ENCODE measurements at places on chromosomes 2 and 18.
A peak's percentile ranks its signal among the peaks of the same experiment; 100 is the strongest.

DNA sequence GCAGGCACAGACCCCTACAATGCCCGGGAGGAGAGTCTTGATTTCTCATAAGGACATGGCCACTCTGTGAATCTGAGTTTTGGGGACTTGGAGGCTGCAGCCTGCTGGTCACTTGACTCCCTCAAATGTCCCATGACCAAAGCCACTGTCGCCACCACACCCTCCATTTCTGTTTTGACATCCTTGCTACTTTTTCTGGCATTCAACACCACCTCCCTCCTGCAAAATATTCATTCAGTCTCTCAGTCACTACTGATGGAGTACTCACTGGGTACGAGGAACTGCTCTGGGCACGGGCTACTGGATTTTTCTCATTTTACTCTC lies 208.6 kb upstream of the HAAO start:
- DNase-seq, result no peak

- no peak for DNase-seq
Observed at GRCh38 chr18:63787673-63788072, 12.5 kb downstream of the SERPINB7 start.

DNA sequence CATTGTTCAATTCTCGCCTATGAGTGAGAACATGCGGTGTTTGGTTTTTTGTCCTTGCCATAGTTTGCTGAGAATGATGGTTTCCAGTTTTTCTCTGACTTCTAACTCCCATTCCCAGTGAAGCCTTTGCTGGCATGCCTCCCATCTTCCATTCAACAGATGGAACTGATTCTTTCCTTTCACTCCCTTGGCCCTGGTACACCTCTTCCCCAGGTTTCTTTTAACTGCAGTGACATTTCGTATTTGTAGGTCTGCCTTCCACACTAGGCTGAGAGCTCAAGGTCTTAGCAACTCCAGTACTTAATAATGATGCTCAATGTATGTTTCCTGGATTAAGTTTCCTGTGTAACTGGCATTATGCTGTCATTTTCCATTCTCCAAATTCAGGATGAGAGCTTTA lies 48.5 kb downstream of the GAREM1 start:
- DNase-seq, result no peak

- DNase-seq, result no peak
Observed at GRCh38 chr2:163171786-163172530, 333.4 kb upstream of the KCNH7 start.

DNA sequence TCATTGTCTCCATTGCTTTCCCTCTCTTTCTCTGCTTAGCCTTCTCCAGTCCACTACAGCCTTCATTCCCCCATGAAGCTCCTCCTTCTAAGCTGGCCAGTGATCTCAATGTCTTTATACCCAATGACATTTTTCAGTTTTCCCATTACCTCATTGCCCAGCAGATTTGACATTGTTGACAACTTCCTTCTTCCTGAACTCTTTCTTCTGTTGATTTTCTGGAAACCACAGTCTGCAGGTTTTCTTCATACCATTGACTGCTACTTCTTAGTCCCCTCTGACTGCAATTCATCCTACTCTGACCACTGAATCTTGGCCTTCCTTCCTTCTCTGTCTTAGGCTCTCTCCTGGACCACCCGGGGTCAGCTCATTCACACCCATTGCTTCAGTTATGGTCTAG lies 22.9 kb upstream of the SPP2 start:
- no peak for DNase-seq

GRCh38 chr2:108594982-108595464 lies 60.8 kb downstream of the LIMS1 start:
- DNase-seq, result peak; percentile 99

GRCh38 chr2:196914867-196915460 lies 11.5 kb downstream of the PGAP1 start:
- DNase-seq, result no peak

DNA sequence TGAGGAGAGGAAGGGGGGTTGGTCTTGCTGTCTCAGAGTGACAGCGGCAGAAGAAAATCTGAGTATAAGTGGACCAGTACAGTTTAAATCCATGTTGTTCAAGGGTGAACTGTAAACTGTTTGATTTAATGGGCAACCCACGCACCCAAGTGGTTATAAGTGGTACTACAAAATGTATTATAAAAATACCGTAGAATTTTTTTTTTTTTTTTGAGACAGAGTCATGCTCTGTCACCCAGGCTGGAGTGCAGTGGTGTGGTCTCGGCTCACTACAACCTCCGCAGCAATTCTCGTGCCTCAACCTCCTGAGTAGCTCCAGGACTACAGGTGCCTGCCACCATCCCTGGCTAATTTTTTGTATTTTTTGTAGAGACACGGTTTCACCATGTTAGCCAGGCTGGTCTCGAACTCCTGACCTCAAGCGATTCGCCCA lies 2.1 kb upstream of the CHCHD5 start:
- peak; percentile 42 for DNase-seq

Measured in fibroblast of skin of left quadriceps (primary cell).